MM.1S (cell line): ENCODE measurements at places on chromosomes 5 and 9.

- no peak overlapping the region for H3K4me3 ChIP-seq
- peaks cover 37% of the 10 kb centered on the region for H3K4me1 ChIP-seq
- no peaks in the 10 kb centered on the region for H3K36me3 ChIP-seq
- DNase-seq = no peak
Measured at GRCh38 chr5:141879941-141880738, 1.9 kb upstream of the PCDH1 start.

DNA sequence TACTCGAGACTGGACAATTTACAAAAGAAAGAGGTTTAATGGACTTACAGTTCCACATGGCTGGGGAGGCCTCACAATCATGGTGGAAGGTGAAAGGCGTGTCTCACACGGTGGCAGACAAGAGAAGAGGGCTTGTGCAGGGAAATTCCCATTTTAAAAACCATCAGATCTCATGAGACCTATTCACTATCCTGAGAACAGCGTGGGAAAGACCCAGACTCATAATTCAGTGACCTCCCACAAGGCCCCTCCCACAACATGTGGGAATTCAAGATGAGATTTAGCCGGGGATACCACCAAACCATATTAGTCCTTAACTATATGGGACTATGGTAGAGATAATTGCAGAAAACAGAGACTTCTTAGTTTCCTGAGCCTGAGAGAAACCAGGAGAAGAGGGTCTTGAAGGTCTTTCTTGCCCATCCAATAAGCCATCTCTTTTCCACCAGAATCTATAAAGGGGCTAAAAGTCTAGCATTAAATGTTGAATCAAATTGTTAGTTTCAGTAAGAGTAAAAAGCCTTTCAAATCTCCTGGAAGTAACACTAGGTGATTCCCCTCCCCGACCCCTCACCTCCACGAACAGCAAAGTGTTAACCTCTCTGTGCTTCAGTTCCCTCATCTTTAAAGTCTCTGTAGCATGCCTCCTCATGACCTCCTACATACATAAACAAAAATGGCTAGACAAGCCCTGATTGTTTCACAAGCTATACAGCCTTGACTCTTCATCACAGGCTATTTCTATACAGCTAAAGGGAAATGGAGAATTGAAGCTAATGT is 259.1 kb downstream of the TMEM167A start:
- peaks cover 20% of the 10 kb centered on the region for H3K4me1 ChIP-seq
- no peaks in the 10 kb centered on the region for H3K27me3 ChIP-seq
- no peaks in the 10 kb centered on the region for H3K36me3 ChIP-seq
- H3K27ac ChIP-seq = no peak overlapping the region

GRCh38 chr9:123718188-123718587 is 211.7 kb downstream of the DENND1A start:
- no peak overlapping the region for H3K4me3 ChIP-seq
- no peak overlapping the region for H3K27ac ChIP-seq
- DNase-seq = no peak
- no peaks in the 10 kb centered on the region for H3K4me1 ChIP-seq
- H3K27me3 ChIP-seq = no peaks in the 10 kb centered on the region
- no peaks in the 10 kb centered on the region for H3K36me3 ChIP-seq

GRCh38 chr5:134517553-134517952 is 7.9 kb upstream of the JADE2 start:
- DNase-seq = peak; percentile 92
- H3K27ac ChIP-seq = peak overlapping the region; percentile 28; the same call in 1 of the 2 replicates
- H3K36me3 ChIP-seq = no peaks in the 10 kb centered on the region
- H3K4me3 ChIP-seq = no peak overlapping the region
- H3K27me3 ChIP-seq = peaks cover 15% of the 10 kb centered on the region; the same call in 1 of the 2 replicates

- H3K27ac ChIP-seq = no peak overlapping the region
- H3K27me3 ChIP-seq = no peaks in the 10 kb centered on the region
- H3K4me3 ChIP-seq = no peak overlapping the region
- no peaks in the 10 kb centered on the region for H3K4me1 ChIP-seq
- DNase-seq = no peak
Measured at GRCh38 chr5:131019111-131019510, 145.9 kb downstream of the HINT1 start.

GRCh38 chr5:3852161-3852916 is 256.7 kb downstream of the IRX1 start:
- no peaks in the 10 kb centered on the region for H3K4me1 ChIP-seq
- H3K27me3 ChIP-seq = no peaks in the 10 kb centered on the region
- DNase-seq = no peak
- H3K27ac ChIP-seq = no peak overlapping the region
- no peak overlapping the region for H3K4me3 ChIP-seq
- H3K36me3 ChIP-seq = no peaks in the 10 kb centered on the region
